ENCODE measurements at places on chromosomes 5 and 9.

DNA sequence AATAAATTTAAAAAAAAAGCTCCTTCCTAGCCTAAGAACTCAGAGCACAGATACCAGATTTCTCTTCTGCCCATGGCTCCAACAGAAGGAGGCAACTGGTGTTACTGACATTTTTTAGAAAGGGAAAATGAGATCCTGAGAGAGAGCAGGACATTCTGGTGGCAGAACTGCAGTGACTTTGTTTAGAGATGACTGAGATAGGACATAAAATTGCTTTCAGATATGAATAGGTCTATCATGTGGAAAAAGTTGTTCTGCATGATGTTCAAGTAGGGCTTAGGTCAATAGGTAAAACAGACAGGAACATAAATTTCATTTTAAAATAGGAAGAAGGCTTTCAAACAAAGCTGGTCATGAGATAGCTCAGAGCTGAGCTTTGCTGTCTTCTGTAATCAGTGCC lies 49.6 kb downstream of the NIPAL4 start:
- no peak for DNase-seq

- DNase-seq = no peak
Measured at GRCh38 chr9:129624168-129624759, 1.7 kb upstream of the NTMT1 start.

- no peak for DNase-seq
Measured at GRCh38 chr9:72022841-72023240, 37.6 kb downstream of the C9orf57 start.

DNA sequence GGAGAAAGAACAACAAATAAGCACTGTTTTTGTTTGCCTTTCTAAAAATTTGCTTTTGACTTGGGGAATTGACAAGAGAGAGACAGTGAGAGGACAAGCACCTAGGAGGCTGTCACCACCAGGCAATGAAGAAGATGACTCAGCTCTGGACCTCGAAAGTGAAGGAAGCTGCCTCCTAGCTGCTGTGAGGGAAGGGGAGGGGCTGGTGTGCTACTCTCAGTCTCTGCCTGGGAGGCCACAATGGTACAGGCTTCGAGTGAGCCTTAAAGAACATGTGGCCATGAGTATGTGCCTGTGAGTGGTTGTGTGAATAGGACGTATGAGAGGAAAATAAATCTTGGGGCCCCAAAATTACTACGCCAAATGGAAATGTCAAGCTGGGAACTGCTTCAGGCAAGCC lies 7.1 kb upstream of the PLK2 start:
- no peak for DNase-seq

DNA sequence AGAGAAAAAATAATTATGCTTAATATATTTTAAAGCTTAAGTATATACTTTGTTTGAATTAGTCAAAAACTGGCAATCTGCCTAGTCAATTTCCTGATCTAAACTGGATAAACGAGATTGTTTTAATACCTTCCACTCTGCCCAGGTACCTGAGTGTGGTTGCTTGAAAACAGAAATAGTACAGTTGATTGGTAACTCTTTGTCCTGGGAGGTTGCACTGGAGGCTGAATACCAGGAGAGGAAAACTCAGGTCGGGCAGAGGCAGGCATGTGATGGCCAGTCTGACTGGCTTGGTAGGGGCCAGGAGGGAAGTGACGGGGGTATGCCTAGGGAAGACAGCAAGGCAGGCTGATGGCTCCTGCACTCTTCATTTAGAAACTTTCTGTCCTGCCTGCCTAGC lies 80.2 kb downstream of the PIK3R1 start:
- DNase-seq = no peak

- no peak for DNase-seq
Measured at GRCh38 chr5:176420972-176421544, 4.7 kb upstream of the CLTB start.

DNA sequence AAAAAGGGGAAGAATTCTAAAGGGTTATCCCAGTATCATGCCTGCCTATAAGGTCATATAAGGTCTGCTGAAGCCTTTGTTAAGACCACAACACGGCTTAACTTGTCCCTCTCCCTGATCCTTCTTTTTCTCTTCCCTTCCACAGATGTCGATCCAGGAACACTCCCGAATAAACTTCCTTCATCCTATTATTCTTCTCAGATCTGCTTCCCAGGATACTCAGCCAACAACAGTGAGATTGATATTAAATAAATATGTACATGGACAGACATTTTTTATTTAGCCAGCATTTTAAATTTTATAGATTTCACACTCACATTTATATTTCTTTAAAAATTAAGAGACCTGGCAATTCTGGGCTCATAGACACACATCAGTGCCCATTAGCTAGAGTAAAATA lies 44.1 kb downstream of the DPYSL3 start:
- no peak for DNase-seq

DNA sequence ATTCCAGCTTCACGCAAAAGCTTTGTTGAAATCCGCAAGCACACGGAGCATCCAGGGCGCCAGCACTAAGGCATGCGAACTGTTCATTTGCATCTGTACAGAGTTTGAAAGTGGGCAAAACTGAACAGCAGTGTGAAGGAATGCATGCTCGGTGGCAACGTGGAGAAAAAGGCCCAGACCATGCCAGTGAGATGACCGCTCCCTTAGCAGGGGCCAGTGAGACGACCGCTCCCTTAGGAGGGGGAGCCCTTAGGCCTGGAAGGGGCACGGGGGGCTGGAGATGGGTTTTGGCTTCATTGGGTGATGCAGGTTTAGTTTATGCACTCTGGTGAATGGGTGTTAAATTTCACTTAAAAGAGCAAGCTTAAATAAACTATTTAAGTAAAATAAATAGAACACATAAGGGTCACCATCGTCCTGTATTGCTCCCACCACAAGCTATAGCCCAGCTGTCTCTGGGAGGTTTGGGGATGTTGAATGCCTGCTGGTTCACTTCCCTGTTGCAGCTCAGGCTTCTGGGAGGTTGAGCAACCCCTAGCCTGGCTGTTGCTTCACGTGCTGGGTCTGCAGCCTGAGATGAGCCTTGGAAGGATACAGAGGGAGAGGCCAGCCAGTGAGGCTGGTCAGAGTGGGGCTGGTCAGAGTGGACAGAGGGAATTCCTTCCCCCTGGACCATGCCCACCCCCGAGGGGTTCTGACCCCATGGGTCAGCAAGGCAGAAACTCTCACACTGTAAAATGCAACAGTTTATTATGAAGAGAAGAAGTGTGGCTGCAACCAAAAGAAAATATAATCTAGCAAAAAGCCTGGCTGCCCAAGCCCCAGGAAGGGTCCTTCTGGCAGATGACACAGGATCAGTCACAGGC lies 4.6 kb upstream of the FCN1 start:
- DNase-seq = peak; percentile 90

- no peak for DNase-seq
Measured at GRCh38 chr9:37229882-37230482, 109.6 kb downstream of the ZCCHC7 start.

DNA sequence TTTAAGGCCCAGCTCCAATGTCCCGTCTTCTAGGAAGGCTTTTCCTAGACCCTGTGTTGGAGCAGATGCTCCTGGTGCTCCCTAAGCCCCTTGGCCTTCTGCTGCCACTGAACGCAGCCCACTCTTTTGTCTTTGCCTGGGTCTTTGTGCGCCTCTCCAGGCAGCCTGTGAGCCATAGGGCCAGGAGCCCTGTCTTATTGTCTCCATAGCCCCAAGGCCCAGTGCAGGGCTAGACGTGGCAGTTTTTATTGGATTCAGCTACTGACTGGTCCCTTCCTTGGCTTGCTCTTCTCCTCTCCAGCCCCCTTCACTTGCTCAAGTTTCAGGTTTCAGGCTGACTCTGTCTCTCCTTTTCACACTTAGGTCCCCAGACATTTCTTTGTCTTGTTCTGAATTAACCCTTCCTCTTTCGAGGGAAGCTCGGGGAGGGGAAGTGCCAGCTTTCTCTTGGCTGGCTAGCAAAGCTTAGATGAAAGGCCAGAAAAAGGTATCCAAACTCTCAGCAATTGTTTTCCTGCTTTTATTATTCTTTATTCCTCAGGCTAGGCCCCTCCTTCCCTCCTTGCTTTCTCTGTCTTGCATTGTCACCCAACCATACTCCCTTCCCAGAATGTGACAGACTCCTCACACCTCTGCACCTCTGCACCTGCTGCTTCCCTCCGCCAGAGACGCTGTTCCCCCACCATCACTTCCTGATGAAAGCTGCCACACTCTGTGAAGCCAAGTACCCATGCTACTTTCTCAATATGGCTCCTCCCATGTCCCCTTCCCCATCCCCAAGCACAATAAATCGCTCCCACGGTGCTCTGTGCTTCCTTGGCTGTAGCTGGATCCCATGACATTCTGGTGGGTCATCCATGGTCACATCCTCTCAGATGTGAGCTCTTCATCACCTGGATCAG lies 101.6 kb upstream of the CPEB4 start:
- DNase-seq = no peak

- DNase-seq = no peak
Measured at GRCh38 chr5:77066823-77067442, 20.2 kb downstream of the ZBED3 start.

GRCh38 chr9:131593936-131594665 lies 48.8 kb downstream of the PRRT1B start:
- no peak for DNase-seq

DNA sequence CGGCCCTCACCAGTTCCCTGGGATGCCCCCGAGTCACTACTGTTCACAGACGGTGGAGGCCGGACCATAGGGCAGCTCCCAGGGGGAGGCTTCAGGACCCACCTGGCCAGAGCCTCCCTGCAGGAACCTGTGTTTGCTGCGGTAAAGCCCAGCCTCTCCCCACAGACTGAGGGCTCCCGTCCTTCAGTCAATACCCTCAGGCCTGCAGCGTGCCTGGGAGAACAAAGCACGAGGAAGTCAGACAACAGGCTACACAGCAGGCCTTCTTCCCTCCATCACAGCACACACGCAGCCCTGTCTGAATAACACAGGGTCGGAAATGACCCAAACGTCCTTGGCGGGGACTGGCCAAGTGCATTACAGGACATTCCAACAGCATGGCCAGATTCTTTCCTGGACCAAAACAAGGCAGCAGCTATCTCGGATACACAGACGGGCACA lies 34.4 kb downstream of the COL23A1 start:
- peak; percentile 50 for DNase-seq

- DNase-seq = no peak
Measured at GRCh38 chr5:157351802-157352092, 85.8 kb downstream of the CYFIP2 start.

DNA sequence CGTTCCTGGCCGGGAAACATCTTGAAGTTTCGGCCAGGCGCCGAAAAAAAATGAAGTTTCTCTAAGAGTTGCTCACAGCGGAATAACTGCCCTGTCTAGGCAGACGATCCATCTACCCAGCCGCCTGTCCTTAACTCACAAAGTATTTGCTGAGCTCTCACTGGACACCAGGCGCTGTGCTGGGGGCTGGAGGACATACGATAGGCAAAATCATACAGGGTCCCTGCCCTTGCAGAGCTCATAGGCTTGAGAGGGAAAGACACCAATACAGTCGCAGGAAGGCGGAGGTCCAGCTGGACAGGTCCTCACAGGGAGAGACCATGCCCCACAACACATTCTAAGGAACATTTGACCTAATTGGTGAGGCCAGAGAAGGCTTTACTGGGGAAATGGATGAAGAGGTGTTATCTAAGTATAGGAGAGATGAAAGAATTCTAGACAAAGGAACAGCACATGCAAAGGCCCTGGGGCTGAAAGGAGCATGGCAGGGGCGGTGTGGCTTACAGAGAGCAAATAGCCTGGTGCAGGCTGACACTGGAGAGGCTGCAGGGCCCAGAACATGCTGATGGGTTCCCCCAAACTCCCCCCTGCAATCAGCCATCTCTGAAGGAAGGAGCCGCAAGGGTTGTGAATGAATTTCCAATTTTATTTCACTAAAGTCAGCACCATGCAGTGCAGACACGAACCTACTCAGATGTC lies 2.0 kb upstream of the MXD3 start:
- no peak for DNase-seq

DNA sequence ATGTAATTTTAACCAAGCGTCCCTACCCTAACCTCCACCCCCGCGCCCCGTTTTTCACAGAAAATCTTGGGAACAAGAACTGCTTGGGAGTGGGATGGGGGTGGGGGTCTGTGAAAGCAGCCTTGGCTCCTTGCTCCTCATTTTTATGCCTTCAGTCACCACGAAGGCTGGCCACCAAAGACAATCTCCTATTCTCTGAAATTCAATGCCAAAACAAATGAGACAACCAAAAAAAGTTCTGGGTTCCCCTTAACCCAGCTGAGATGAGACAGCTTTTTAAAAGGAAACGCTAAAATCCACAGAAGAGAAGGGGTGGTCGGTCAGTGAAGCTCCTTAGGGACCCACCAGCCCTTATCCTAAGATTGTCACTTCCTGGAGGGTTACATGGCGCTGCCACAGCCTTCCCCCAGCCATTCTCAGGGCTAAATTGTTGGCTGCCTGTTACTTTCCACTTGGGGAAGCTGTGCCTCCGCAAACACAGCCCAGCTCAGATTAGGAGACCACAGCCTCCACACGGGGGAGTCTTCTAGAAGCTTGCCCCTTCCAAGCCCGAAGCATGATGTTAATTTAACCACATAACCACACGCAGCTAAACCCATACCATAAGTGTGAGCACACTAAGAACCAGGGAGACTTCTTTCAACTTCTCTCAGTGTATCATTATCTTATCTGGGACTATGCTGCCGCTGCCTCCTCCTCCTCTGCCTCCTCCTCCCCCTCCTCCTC lies 136.3 kb downstream of the FOXD1 start:
- no peak for DNase-seq

GRCh38 chr9:134502809-134503211 lies 138.8 kb upstream of the COL5A1 start:
- DNase-seq = peak; percentile 77

DNA sequence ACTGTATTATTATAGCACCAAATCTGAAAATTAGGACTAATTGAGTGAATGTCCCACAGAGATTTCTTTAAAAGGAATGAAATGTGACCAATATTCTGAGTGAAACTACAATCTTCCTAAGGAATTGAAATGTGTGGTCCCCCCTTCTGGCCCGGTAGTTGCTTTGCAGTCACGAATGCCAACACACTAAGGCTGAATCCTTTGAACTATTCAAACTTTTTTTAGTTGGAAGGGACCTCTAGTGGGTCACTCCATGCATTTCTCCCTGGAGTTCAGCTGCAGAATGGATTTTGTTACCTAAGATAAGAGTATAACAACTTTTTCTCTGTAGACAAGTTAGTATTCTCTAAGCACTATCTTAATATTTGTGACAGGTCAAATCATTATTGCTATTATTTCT lies 2.8 kb downstream of the CDH6 start:
- no peak for DNase-seq

DNA sequence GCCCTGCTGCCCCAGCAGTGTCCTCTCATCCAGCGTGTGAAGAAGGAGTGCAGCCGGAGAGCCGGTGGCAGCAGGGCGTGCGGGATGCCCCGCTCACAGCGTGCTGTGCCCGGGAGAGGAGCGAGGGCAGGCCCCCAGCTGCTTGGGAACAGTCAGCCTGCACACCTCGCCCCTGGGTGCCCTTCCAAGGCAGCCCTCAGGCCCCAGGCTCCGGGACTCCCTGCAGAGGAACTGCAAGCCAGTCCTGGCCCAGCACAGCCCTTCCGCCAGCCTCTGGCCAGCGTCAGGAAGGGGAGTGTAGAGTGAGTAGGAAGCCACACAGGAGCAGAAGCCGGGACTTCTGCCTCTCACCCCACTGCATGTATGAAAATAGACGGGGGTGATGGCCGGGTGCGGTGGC lies 43.5 kb downstream of the ADAMTS2 start:
- DNase-seq = peak; percentile 76

GRCh38 chr9:105658351-105658750 lies 3.9 kb upstream of the TAL2 start:
- DNase-seq = no peak

Data from cardiac septum (tissue), 1 donor.